ENCODE measurements at places on chromosomes 6 and 20.

- DNase-seq: no peak
Measured at GRCh38 chr20:35283441-35284266, 918 bp downstream of the EIF6 start.

DNA sequence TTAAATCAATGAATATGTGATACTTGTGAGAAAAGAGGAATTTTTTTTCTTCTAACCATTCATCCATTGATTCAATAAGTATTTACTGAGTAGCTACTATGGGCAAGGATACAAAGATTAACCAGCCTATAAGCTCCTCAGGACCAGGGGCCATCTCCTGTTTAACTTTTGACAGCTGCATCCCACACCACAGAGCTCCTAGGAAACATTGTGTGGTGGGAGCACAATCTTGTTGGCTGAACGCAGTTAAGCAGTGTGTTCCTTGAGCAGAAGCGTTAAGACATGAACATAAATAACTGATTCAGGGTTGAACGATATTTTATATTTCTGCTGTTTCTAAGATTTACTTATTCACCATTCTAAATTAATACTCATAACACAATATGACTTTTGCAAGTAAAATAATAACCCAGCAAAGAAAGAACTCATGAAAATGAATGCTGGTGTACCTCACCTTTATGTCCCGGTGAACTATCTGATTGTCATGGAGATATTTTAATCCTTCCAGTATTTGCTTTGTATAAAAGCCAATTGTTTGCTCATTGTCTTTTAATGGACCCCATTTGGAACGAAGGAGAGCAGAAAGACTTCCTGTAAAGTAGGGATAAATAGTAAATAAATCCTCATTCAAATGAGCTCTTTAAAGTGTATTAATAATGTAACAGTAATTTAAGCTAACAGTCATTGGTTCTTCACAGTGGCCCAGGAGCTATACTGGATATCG, 62.6 kb upstream of the MAP7 start:
- no peak for DNase-seq

- peak; percentile 92 for DNase-seq
Measured at GRCh38 chr6:31958741-31959739, at the start of the genes NELFE and SKIC2. Gene NELFE (minus strand): TSS chr6:31958971. CDS start chr6:31958446, 525 bp downstream. Gene SKIC2 (plus strand): TSS chr6:31959175. CDS start chr6:31959193, 18 bp downstream.

DNA sequence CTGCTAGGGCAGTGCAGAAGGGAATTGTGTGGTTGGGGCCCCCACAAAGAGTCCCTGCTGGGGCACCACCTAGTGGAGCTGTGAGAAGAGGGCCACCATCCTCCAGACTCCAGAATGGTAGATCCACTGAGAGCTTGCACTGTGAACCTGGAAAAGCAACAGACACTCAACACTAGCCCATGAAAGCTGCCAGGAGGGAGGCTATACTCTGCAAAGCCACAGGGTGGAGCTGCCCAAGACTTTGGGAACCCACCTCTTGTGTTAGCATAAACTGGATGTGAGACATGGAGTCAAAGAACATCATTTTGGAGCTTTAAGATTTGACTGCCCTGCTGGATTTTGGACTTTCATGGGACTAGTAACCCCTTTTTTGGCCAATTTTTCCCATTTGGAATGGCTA, 328.4 kb upstream of the KHDRBS2 start:
- no peak for DNase-seq

DNA sequence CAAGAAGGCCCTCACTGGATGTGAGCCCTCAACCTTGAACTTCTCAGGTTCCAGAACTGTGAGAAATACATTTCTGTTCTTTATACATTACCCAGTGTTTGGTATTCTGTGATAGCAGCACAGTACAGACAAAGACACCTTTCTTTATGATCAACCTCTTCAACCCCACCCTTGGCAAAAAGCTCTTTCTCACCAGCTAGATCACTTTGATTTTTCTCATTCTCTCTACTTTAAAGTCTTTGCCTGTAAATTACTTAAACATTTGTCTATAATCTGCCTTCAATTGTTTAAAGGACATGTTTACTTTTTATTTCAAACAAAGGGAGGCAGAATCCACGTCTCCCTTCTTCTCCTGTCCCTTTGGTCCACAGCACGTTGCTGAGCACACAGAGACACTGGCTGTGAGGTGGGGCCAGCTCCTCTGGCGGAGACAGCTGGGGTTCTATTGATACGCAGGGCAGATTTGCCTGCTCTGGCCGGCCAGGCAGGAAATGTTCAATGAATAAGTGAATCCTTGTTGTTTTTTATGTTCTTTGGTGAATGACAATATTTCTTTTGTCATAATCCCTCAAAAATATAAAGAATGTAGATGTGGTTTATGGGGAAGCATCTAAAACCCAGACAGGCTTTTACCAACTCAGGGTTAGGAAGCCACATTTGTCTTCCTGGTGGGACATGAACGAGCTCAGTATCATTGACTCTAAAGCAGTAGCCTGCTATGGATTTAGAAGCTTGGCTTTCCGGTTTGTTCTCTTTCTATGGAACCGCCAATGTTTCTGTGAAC, 52.9 kb downstream of the NEDD9 start:
- no peak for DNase-seq

GRCh38 chr20:7503501-7503900, 436.8 kb downstream of the HAO1 start:
- DNase-seq: no peak

- DNase-seq: no peak
Measured at GRCh38 chr6:25793970-25794369, 37.9 kb downstream of the SLC17A1 start.

DNA sequence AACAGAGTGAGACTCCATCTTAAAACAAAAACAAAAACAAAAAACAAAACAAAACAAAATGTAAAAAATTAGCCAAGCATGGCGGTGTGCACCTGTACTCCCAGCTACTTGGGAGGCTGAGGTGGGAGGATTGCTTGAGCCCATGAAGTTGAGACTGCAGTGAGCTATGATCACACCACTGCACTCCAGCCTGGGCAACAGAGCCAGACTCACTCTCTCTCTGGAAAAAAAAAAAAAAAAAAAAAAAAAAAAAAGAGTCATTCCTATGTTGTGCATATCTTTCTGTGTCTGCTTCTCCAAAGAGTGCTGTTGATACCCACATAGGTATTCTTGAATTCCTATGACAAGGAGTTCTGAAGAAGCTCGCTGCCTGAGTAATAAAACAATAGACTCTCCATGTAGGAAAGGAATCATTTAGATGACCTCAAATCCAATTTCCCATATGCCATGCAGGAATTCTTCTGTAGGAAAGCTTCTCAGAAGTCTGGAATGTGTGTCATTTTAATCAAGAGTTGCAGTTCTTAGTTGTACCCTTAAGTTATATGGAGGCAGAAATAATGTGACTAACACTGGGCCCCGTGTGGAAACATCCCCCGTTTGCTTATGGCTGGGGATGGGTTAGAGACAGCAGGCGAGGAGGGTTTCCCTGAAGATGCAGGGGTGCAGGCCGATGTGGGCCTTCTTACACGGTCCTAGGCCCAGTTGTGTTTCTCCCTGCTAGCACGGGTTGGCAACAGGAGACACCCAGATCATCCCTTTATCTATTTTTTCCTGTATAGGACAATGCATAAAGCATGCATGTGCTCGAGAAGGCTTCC, 79.4 kb downstream of the ZDHHC14 start:
- no peak for DNase-seq

DNA sequence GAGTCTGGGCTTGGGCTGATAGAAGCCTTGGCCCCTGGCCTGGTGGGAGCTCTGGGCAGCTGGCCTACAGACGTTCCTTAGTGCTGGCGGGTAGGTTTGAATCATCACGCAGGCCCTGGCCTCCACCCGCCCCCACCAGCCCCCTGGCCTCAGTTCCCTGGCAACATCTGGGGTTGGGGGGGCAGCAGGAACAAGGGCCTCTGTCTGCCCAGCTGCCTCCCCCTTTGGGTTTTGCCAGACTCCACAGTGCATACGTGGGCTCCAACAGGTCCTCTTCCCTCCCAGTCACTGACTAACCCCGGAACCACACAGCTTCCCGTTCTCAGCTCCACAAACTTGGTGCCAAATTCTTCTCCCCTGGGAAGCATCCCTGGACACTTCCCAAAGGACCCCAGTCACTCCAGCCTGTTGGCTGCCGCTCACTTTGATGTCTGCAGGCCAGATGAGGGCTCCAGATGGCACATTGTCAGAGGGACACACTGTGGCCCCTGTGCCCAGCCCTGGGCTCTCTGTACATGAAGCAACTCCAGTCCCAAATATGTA, 957 bp upstream of the VEGFA start:
- no peak for DNase-seq

DNA sequence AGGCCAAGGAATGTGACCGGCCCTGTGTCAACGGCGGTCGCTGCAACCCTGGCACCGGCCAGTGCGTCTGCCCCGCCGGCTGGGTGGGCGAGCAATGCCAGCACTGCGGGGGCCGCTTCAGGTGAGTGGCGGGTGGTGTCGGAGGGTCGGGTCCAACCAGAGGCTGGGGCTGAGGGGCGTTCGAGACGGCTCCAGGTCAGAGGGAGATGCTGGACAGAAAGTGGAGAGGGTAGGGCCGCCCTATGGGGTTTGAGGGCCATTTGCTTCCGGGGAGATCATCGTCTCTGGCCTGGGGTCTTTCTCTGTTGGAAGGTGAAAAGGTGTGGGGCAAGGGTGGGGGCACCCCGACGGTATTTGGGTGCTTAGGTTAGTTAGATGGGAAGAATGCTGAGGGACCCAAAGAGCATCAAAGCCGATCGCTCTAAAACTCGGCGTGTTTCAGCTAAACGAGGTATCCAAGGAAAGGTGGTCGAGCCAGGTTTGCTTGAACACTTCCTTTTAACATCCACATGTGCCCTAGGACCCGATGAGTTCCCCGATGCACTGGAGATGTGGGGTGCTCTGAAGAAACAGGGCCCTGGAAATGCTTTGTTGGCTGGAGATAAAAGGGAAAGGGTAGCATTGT, 691 bp downstream of the ATRN start:
- no peak for DNase-seq

- no peak for DNase-seq
Measured at GRCh38 chr6:136184738-136185137, 65.4 kb downstream of the MTFR2 start.

DNA sequence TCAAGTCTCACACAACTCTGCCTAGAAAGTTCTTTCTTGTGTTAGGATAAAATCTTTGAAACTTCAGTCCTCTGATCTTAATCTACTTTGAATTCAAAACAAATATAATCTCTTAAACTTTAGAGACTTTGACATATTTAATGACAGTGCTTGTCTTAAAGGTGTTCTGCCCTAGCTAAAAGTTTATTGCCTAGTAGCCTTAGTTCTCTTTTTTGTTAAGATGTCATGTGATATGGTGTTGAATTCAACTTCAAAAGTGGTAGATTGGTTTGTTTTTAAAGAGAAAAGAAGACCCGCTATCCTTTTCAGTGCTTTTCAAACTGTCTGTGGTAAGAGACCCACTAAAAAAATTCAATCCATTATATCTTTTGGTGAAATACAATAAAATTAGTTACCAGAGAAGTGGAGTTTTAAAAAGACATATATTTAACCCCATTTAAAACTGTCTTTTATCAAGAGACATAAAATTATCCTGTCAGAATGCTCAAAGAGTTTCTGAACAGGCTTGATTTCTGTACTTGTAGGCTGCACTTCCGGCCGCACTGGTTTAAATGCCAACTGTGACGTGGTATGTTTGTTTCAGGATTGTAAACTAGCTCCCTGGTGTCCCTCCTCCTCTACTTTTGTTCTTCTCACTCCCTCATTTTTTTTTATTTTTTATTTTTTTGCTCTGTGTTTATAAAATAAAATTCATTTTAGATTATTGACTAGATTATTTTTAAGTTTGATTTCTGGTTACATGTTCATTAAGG, 76.5 kb downstream of the QKI start:
- no peak for DNase-seq

- DNase-seq: no peak
Measured at GRCh38 chr20:21681922-21682318, 23.5 kb upstream of the PAX1 start.

DNA sequence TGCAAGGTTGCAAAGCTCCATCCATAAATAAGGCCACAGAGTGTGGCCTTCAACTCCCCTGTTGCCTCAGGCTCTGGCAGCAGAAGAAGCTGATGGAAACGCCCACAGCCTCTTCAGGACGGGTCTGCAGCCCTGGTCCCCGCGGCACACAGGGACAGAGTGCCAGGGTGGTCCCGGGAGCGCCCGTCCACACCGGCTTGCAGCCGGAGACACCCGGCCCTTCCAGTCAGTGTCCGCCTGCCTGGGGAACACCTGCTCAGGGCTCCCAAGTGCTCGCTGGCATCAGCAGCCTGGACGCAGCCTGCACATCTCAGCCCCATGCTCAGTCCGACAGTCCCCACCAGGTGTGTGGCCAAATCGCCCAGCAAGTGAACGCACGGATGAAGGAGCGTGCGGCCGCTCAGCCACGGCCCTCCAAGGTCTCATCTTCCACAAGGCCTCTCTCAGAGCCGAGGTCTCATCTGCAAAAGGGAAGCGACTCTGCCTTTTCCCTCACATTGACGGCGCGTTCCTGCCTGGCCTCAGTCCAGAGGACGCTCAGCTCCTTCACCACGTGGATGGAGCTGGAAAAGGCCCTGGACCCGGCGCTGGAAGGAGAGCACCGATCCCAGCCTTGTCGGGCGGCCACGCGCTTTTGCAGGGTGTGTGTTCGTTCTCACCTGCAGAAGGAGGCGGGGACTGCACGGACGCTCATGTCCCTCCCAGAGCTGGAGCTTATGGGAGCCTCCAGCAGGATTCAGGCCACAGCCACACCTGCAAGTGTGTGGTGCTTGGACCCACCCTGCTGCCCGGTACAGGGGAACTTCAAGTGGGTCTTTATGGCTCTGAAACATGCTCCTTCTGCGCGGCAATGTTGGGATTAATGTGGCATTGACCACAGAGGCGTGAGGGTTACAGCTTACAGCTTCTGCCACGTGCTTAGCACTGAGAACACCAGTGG, 180.4 kb downstream of the DLL1 start:
- no peak for DNase-seq

DNA sequence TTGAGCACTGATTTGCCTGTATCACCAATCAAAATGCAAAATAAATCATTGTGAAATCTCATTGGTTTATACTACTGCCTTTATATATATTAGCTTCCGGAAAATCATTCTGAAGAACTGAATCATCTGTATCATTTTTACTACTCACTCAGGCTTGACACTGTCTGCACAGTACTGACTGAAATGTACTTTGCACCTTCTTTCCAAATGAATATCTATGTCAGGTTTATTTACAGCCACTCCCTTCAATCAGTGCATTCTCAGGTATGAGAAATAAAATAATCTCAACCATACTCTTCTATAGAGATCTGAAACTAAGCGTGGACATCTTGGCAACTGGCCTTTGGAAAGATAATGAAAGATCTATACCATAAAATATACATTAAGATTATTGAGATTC, 2.7 kb downstream of the KHDRBS2 start:
- no peak for DNase-seq

- DNase-seq: no peak
Measured at GRCh38 chr6:168136622-168137021, 57.6 kb upstream of the FRMD1 start.

All from DMS79 (cell line).